ENCODE measurements at places on chromosomes 3 and 15.

DNA sequence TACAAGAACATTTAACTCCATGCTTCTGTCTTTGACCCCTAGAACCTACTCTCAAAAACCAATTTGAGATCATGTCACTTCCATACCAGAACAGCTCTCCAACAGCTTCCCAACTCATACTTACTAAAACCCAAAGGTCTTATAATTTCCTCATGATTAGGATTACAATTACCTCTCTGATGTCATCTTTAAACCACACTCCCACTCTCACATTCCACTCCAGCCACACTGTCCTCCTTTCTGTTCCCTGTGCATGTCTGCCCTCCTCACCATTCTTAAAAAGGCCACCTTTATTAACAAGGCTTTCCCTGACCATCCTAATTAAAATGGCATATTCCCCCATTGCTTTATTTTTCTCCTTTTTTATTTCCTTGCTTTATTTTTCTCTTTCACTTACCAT, 18.9 kb downstream of the PHC3 start:
- DNase-seq: no peak

- no peak for DNase-seq
These were observed 41.7 kb upstream of the CAPN7 start for GRCh38 chr3:15164340-15164739.

- no peak for DNase-seq
These were observed 128.1 kb upstream of the ARL6 start for GRCh38 chr3:97636465-97636864.

DNA sequence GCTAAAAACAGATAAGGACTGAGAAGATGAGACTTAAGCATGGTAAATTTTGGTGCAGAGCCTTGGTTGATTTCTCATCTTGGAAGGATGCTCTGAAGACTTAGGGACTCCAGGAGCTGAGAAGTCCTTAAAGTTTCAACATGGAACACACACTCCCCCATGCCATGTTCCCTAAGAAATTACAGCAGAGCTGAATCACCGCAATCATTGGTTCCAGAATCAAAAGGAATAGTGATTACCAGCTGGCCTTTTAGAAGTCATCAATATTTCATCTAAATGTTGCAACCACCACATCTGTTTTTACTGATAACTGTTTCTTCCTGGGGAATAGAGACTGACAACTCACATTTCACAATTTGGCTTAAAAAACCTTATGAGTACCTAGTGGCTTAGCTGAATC, 229.3 kb downstream of the MINAR1 start:
- no peak for DNase-seq

DNA sequence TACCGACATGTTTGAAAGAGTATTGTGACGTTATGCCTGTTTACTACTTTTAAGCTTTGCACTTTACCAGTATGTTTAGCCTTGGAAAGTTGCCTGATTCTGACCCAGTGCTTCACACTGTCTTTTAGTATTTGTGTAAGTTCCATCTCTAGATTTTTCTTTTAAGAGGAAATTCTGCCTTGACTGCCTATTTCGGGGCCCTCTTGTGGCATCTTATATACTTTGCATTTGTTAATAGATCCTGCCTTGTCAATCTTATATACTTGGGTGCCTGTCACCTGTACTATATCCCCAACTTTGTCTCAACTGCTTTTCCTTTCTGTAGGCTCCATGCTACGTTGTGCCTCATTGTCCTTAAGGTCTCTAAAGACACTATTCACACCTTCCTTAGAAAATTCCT, 244.6 kb downstream of the STXBP5L start:
- DNase-seq: no peak

Data from stimulated activated CD4-positive, alpha-beta T cell treated with anti-CD3 and anti-CD28 coated beads, TNF-alpha, amount 100 ng/mL, for 48 hours (primary cell).